ENCODE measurements at places on chromosomes 2 and 18.

- no peak for DNase-seq
These were observed 19.6 kb downstream of the CEP68 start for GRCh38 chr2:65075605-65076344.

- DNase-seq = no peak
These were observed 392.2 kb upstream of the CRIM1 start for GRCh38 chr2:35963357-35963756.

GRCh38 chr2:105615305-105615704 is 129.4 kb upstream of the NCK2 start:
- DNase-seq = no peak

DNA sequence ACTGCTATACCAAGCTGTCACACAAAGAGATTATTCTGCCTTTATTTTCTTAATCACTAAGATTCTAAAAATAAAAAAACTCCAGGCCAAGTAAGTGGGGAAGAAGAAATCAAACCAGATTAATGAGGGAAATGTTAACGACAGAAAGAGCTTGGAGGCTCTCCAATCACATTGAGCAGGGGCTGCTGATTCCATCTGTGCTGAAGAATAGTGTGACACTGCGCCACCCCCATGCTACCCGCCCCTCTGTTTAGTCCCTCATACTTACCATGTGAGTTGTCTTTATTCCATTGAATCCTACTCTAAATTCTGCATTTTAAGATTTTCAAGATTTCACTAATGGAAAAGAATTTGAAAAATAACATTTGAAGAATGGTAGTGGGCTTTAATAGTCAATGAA is 998.0 kb upstream of the CDH2 start:
- no peak for DNase-seq

DNA sequence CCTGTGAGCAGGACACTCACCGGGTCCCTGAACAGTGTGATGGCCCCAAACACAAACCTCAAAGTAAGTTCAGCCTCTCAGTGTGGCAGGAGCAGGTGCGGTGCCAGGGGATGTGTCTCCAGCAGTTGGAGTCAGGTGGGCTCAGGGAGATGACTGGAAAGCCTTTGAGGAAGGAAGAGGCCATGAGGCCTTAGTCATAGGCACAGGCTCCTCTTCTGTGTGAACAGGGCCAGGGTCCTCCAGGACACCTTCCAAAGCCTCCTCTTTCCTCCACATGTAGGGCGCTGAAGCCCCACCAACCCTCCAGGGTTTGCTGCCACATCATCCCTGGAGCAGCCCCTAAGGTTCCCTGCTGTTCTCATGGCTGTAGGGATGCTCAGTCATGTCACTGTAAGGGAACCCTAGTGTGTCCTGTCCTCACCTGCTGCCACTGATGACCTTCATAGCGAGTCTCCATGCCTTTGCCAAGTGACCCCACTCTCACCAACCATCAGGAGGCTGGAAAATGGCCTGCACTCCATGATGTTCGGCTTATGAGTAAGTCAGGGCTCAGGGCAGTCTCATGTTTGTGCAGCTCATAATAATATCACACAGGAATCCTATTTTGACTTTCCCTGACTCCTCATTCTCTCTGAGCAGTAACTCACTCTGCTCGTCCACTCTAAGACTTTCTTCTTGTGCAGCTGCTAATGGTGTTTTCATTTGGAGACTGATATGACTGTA is 1152.9 kb downstream of the RPIA start:
- DNase-seq = no peak

DNA sequence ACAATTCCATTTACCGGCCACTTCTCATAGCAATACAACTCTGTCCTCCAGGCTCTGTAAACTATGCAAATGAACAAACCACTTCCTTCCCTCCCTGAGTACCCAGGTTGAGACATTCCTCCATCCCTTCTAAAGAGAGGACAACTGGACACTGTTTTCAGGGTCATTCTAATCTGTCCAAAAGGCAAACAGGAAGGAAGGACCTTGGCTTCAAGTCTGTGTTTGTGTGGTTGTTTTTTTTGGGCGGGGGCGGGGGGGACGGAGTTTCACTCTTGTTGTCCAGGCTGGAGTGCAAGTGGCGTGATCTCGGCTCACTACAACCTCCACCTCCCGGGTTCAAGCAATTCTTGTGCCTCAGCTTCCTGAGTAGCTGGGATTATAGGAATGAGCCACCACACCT is 3.3 kb downstream of the TFCP2L1 start:
- no peak for DNase-seq

- DNase-seq = no peak
These were observed 8.1 kb upstream of the CYP26B1 start for GRCh38 chr2:72155737-72156136.

GRCh38 chr18:11167778-11168177 is 18.4 kb upstream of the PIEZO2 start:
- no peak for DNase-seq

DNA sequence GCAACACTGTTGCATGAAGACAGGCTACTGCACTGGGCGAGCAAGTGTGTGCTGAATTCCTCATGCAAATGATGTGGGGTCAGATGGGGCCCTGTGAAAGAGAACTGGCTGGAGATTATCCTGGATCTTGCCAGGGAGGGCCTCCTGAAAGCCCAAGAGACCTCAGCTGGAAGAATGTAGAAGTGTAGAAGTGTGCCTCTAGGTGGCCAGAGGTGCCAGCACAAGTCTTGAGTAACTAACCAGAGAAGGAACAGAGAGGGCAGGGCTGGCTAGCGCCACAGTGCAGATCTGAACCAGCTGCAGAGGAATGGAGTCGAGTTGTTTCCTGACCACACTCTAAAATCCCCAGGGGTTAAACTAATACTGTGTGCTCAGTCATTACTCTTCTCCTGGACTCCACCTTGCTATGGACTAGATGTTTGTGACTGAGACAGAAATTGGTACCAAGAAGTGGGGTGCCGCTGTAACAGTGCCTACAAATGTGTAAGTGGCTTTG is 399.3 kb downstream of the LRATD1 start:
- DNase-seq = peak; percentile 31

DNA sequence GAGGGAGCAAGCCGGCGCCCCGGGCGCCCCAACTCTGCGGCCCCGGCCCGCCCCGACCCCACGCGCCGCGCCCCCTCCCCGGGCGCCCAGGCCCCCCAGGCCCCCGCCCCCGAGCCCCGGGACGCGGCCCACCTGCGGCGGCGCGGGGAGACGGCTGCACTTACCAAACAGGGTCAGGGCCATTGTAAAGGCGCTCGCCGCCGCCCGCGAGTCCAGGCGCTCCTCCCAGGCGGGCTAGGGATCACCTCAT is 526 bp downstream of the CHN1 start:
- peak; percentile 51 for DNase-seq

DNA sequence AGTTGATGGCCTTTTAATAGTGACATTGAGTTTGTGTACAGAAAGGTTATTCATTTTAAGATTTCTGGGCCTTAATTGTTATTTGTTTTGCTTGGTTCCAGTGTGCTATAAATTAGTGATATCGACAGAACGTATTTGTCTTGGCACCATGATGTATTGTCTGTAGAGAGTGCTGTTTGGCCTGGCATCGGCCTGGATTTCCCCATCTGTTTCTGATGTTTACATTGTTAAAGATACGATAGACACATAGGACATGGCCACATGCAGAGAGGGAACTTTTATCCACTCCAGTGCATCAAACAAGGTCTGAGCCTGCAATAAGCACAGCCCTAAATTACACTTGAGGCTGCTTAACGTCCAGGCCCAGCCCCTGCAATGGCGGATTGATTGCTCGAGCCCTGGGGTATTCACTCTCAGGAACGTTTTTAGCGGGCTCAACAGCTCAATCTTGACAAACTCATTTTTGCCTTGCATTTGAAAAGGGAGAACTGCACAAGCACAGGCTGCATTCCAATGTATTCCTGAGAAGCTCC is 144.7 kb downstream of the SLC4A3 start:
- no peak for DNase-seq

DNA sequence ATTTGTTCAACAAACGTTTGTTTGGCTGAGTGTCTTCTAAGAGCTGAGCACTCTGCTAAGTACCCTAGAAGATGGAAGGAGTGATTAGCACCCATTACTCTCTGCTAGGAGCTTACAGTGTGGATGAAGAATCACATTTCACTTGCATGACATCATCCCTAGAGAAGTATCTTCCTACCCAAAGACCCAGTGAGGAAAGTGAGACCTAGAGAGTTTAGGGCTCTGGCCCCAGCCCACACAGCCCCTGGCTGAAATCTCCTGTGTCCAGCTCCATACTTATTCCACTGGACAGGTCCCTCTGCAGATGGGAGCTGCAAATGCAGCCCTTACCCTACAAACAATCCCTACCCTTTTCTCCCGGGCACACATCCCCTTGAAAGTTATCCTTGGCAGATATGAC is 26.8 kb upstream of the EPAS1 start:
- no peak for DNase-seq

DNA sequence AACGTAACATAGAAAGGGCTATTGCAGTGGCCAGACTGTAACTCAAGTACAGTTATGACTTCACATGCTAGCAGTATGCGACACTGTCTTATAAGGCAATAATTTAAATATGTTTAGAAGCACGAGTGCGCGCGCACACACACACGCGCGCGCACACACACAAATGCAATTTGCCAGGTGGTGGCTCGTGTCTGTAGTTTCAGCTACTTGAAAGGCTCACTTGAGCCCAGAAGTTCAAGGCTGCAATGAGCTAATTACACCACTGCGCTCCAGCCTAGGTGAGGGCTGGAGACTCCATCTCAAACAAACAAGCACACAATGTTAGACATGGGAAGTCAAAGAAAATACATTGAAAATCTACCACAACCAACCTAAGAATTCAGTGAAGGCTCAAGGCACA is 103.7 kb downstream of the USP34 start:
- DNase-seq = peak; percentile 46

DNA sequence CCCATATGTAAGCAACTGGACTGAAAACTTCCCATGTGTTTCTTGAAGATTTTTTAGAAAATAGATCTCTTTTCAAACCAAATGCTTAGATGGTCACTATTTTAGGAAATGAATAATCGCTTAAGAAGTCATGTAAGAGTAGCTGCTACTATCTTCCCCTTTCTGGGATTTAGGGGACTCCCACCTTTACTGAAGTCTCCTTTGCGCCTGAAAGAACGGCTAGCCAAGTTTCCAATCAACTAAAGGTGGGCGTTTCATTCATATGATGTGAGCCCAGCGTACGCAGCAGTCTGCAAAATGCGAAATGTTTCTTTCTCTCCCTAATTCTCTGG is 1.1 kb downstream of the DIPK1C start:
- DNase-seq = no peak

DNA sequence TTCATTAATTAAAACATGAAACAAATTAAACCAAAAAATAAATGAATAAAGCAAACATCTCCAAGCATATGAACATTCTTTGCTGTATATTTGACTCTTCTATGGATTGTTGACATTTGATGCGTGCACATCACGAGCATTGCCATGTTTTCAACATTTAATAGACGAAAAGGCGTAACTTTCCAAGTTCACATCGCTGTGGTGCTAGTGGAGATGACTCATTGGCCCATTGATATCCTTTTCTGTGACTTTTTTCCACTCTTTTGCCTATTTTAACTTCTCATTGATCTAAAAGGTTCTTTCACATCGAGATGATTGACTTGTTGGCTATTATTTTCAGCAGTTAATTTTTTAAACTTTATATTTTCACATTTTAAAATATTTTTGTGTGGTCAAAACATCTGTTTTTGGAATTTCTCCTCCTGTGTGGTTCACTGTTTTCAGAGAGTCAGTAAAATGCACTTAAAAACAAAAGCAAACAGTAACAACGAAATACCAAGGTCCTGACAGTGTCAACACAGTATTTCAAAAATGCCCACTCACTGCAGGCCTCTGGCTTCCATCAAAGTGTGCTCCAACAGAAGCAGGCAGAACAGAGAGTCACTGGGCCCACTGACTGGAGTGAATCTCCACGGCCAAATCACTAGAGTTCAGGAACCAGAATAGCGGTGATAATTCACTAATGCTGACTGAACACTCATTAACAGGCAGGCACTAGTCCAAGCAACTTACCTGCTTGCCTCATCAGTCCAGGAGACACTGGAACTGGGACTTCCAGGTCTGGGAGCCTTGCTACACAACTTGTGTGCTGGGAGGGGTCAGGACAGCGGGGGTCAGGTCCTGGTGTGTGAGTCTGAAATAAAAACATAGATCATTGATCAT is 372.2 kb upstream of the SMIM21 start:
- no peak for DNase-seq

- no peak for DNase-seq
These were observed at the start of gene LRRTM4 for GRCh38 chr2:77521931-77522470. LRRTM4 (minus strand) TSS chr2:77522376.

DNA sequence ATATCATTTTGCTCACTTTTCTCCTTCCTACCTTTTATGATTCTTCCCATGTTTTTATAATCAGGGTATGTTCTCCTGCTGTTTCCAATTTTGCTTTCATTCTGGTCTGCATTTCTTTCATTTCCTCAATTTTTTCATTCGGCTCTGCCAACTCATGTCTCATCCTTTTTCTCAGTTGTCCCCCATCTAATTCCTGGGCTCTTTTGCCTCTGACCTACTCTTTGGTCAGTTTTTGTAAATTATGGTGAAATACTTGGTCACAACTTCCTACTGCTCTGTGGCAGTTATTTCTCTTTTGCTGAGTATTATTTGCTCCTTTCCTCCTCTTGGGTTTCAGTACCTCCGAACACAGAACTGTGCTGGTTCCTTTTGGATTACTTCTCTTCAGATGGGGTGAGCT is 27.5 kb downstream of the MYO7B start:
- no peak for DNase-seq

- peak; percentile 41 for DNase-seq
These were observed 225.9 kb upstream of the MGAT5 start for GRCh38 chr2:134027980-134028379.

- DNase-seq = no peak
These were observed 189.4 kb upstream of the LHCGR start for GRCh38 chr2:48944956-48945355.

DNA sequence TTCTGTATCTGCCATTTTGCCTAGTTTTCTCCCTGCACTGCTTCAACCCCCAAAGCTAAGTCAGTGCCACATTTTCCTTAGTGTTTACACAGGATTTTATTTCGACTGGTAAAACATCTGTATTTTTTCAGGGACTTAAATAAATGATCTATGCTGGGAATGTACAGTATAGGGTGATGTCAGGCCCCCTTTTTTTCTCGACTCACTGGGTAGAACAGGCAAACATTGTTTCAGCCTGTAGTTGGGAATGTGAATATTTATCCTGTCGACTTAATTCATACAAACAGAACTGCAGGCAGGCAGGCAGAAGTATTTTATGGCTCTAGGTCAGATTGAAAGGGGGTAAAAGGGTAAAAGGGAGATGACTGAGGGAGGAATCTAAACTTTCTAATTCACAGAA is 123.5 kb upstream of the ZFP36L2 start:
- no peak for DNase-seq

- DNase-seq = no peak
These were observed 3.7 kb upstream of the FEV start for GRCh38 chr2:218988650-218989049.

GRCh38 chr2:236673126-236673822 is 103.6 kb downstream of the ACKR3 start:
- no peak for DNase-seq

DNA sequence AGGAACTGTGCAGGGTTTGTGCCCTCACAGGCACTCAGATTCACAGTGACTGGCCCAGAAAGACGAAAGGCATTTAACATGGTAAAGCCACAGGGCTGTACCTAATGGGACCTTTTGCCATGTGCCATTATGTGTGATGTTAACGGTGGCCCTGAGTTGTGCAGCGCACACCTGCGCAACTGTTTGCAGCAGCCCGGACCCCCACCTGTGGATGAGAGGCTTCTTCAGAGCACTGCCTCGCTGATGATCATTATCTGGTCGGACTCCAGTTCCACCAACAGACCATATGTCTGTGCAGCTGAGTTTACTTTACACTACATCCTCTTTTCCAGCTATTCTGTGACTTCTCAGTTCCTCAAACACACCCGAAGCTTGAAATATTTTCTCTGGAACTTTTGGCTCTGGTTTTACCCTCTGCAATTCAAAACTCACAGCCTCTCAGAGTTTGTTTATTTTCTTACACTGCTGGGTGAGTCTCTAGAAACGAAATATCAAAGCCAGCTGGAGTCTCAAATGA is 35.6 kb upstream of the UBE2F start:
- DNase-seq = no peak

All from activated CD4-positive, alpha-beta T cell treated with anti-CD3 and anti-CD28 coated beads, Interleukin-2, amount 10 ng/mL, durations not matched to agents 24 days and 14 days (primary cell).